Thoracic aorta (tissue), 2 donors: ENCODE measurements at places on chromosomes 4 and X. TPM values are rescaled to one million over a fixed set of nuclear protein-coding genes. Genes with fewer than 3 reads are reported as not detected.

DNA sequence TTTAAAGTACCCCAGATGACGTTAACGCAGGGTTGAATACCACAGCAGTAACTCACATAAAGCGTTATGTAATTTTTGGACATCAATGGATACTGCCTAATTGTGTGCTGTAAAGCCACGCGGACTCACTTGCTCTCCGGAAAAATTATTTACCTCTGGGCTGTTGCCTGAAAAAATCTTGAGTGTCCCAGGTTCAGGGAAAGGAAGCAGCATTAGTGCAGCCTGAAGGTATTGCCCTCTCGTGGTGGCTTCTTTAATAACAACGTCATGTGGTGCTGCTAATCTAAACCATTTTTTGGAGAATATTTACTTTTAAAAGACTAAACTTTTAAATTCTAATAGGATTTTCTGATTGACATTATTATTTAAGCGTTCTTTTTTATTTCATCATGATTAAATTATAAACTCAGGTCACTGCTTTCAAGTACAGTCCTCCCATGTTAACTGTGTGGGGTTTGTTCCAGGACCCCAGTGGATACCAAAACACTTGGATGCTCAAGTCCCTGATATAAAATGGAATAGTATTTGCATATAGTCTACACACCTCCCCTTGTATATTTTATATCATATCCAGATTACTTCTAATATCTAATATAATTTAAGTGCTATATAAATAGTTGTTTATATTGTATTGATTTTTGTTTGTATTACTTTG, 384.8 kb downstream of the FAM133A start:
- no peaks in the 10 kb centered on the region for H3K36me3 ChIP-seq
- no peaks in the 10 kb centered on the region for H3K4me1 ChIP-seq
- no peak for DNase-seq
- no peaks in the 10 kb centered on the region for H3K27me3 ChIP-seq

DNA sequence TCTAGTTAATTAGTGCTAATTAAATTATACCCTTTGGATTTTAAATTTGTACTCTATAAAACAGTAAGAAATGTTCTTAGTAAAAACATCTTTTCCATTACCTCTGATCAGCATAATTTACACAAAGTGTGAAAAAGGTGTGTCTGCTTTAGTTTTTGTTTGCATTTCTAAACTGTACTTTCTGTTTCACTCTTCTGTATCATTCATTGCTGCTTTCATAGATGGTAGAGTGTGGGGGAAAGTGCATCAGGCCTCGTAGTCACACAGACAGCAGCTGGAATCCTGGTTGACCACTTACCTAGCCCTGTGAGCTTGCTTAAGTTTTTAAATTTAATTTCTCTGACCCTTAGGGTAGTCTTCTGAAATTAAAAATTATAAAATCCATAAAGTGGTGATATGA, 275.4 kb upstream of the PITX2 start:
- H3K4me3 ChIP-seq, result no peak overlapping the region
- no peaks in the 10 kb centered on the region for H3K36me3 ChIP-seq
- no peak for DNase-seq
- peaks cover 8% of the 10 kb centered on the region for H3K4me1 ChIP-seq
- H3K27me3 ChIP-seq, result no peaks in the 10 kb centered on the region
- H3K27ac ChIP-seq, result no peak overlapping the region

GRCh38 chr4:10080589-10081217, 35.9 kb downstream of the WDR1 start:
- H3K36me3 ChIP-seq, result peaks cover 96% of the 10 kb centered on the region
- no peak for DNase-seq
- H3K4me3 ChIP-seq, result no peak overlapping the region
- H3K4me1 ChIP-seq, result no peaks in the 10 kb centered on the region
- no peak overlapping the region for H3K27ac ChIP-seq
- no peaks in the 10 kb centered on the region for H3K27me3 ChIP-seq

GRCh38 chrX:112642349-112642748, 37.4 kb downstream of the LHFPL1 start:
- H3K4me3 ChIP-seq, result no peak overlapping the region
- no peaks in the 10 kb centered on the region for H3K36me3 ChIP-seq
- H3K27ac ChIP-seq, result no peak overlapping the region
- no peaks in the 10 kb centered on the region for H3K27me3 ChIP-seq
- DNase-seq, result no peak
- no peaks in the 10 kb centered on the region for H3K4me1 ChIP-seq

- no peak for DNase-seq
- H3K27me3 ChIP-seq, result no peaks in the 10 kb centered on the region
- H3K36me3 ChIP-seq, result no peaks in the 10 kb centered on the region
- H3K4me3 ChIP-seq, result no peak overlapping the region
These were observed 222.1 kb downstream of the PCDH18 start for GRCh38 chr4:137310166-137310565.

Gene EGF
- not detected for total RNA-seq

DNA sequence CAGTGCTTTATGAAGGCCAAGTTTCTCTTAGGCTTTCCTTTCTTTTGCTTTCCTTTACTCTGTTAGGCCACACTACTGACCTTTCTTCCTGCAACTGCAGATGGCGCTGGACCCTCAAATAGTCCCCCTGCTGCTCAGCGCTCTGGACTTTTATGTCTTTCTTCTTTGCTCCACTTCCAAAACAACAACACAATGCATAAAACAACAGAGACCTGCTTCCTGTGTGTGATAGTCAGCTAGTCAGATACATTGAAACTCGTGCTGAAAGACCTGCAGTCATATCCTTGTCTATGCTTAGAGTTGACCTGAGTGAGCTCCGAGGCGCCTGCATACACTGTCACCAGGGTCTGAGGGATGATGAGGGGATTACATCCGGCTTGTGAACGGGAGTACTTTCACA, 108.9 kb upstream of the TEX13D start:
- no peak for DNase-seq
- H3K4me3 ChIP-seq, result no peak overlapping the region
- H3K36me3 ChIP-seq, result no peaks in the 10 kb centered on the region
- no peaks in the 10 kb centered on the region for H3K27me3 ChIP-seq
- no peaks in the 10 kb centered on the region for H3K4me1 ChIP-seq
- H3K27ac ChIP-seq, result no peak overlapping the region

Gene MAGIX
- 16.8 TPM for total RNA-seq

- no peak overlapping the region for H3K4me3 ChIP-seq
- H3K36me3 ChIP-seq, result no peaks in the 10 kb centered on the region
- H3K27ac ChIP-seq, result no peak overlapping the region
- H3K4me1 ChIP-seq, result no peaks in the 10 kb centered on the region
- DNase-seq, result no peak
These were observed 831.3 kb downstream of the NLGN4X start for GRCh38 chrX:5397409-5397808.

- H3K36me3 ChIP-seq, result peaks cover 7% of the 10 kb centered on the region
- H3K27ac ChIP-seq, result no peak overlapping the region
- no peaks in the 10 kb centered on the region for H3K27me3 ChIP-seq
- H3K4me3 ChIP-seq, result no peak overlapping the region
These were observed 54.7 kb downstream of the SMARCAD1 start for GRCh38 chr4:94262163-94263016.

Gene TMPRSS11D
- total RNA-seq, result not detected

Gene CYTL1
- total RNA-seq, result 126 TPM

DNA sequence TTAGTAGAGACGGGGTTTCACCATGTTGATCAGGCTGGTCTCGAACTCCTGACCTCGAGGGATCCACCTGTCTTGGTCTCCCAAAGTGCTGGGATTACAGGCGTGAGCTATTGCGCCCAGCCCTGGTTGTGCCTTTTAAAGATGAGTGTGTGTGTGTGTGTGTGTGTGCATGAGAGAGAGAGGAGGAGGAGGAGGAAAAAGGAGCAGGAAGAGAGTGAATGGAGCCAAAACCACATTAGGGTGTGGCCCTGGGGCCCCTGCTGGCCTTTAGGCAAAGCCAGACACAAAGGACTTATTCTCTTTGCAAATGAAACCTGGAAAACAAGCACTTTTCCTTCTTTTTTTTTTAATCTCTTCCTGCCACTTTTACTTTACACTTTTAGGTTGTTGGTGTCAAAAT, 48.2 kb upstream of the KLF3 start:
- DNase-seq, result no peak
- no peak overlapping the region for H3K4me3 ChIP-seq
- no peak overlapping the region for H3K27ac ChIP-seq
- no peaks in the 10 kb centered on the region for H3K27me3 ChIP-seq
- peaks cover 21% of the 10 kb centered on the region for H3K4me1 ChIP-seq
- H3K36me3 ChIP-seq, result no peaks in the 10 kb centered on the region

Gene HTRA3
- 55.5 TPM for total RNA-seq

Gene RAB41
- not detected for total RNA-seq

DNA sequence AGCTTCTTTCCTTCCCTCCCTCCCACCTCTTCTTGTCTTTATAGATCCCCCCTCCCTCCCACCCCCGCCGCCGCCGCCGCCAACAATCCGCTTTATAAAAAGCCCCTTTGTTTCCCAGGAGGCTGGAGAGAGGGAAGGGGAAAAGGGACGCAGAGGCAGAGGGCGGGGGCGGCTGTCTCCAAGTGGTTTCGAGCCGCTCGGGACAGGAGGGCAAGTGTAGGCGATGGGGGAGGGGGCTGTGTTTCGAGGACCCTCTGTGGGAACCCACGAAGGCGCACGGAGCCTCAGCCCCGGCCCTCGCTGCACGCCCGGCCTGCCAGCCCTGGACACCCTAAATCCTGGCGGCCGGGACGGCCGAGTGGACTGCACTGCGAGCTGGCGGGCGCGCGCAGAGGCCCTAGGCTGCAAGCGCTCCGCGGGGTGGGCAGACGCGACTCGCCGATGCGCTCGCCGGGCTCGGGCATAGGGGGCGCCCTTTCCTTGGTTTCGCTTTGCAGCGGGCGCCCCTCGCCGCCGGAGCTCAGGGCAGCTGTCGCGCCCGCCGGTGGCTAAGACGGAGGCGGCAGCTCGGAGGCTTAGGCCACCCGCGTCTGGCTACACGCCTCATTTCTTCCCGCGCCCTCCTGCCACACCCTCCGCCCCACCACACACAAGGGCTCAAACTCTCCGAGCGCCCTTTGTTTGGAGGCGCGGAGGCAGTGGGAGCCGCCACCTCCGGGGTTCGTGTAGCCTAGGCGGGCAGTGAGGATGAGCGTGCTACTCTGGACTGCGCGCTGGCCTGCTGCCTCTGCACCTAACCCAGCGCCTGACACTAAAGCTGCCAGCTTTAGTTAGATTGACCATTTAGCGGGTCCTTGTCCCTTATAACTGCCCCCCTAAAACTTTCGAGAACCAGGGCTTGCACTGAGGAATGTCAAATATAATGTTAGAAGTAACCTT, 2.2 kb downstream of the MAMLD1 start:
- peaks cover 6% of the 10 kb centered on the region for H3K4me1 ChIP-seq
- H3K36me3 ChIP-seq, result no peaks in the 10 kb centered on the region
- peak overlapping the region; percentile 84 for H3K4me3 ChIP-seq
- no peaks in the 10 kb centered on the region for H3K27me3 ChIP-seq
- H3K27ac ChIP-seq, result peak overlapping the region; percentile 78
- DNase-seq, result no peak

DNA sequence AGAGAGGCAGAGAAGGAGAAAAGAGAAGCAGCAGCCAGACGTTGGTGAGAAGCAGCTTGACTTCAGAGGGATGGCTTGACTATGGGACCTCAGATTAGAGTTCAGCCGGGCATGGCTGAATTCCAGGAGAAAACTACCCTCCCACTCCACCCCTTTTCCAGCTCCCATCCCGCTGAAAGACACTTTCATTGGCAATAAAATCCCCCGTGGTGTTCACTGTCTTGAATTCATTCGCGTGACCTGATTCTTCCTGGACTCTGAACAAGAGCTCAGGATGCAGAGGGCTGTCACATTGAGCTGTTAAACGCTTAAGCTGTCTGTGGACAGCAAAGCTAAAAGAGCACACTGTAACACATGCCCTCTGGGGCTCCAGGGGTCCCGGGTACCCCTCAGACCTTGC, 1575.3 kb upstream of the AGA start:
- no peak for DNase-seq
- no peaks in the 10 kb centered on the region for H3K36me3 ChIP-seq
- no peaks in the 10 kb centered on the region for H3K27me3 ChIP-seq
- no peak overlapping the region for H3K4me3 ChIP-seq
- H3K27ac ChIP-seq, result no peak overlapping the region

Gene SPP1
- 29.2 TPM for total RNA-seq

DNA sequence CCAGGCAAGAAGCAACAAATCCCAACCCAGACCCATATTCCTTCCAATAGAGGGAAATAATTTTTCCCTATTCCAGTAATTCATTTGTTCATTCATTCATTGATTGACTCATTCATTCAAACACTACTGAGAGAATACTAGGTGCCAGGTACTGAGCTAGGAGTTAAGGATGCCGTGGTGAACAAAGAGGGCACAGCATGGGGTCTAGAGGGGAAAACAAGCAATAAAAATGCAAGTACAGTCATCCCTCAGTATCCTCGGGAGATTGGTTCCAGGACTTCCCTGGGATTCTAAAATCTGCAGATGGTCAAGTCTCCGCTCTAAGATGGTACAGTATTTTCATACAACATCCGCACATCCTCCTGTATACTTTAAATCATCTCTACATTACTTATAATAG, 18.7 kb downstream of the RASGEF1B start:
- H3K27me3 ChIP-seq, result no peaks in the 10 kb centered on the region
- no peaks in the 10 kb centered on the region for H3K36me3 ChIP-seq
- no peak overlapping the region for H3K4me3 ChIP-seq
- no peaks in the 10 kb centered on the region for H3K4me1 ChIP-seq

GRCh38 chr4:164615964-164616363, 138.0 kb upstream of the SMIM31 start:
- no peak overlapping the region for H3K27ac ChIP-seq
- DNase-seq, result no peak
- no peak overlapping the region for H3K4me3 ChIP-seq
- no peaks in the 10 kb centered on the region for H3K4me1 ChIP-seq

DNA sequence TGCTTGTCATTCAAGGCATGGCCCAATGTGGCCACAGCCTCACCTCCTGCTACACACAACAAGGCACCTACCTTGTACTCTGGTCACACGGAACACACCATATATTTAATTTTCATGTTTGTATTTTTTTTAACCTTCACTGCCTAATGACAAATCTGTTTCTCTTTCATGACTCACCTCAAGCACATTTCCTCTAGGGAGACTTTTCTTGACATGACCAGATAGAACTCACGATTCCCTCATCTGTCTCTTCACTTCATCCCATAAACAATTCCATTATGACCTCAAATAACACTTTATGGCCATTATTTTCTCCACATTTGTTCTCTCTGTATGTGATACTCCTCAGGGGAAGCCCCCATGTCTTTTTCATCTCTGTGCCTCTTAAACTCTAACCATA, 11.1 kb downstream of the DRP2 start:
- H3K27me3 ChIP-seq, result no peaks in the 10 kb centered on the region
- H3K4me1 ChIP-seq, result no peaks in the 10 kb centered on the region
- H3K27ac ChIP-seq, result no peak overlapping the region
- DNase-seq, result no peak
